ENCODE measurements at places on chromosomes 7 and 10.

- no peaks in the 10 kb centered on the region for H3K27me3 ChIP-seq
- no peak overlapping the region for H3K4me3 ChIP-seq
- DNase-seq: no peak
Observed at GRCh38 chr10:69588358-69588757, 15.1 kb upstream of the NEUROG3 start.

DNA sequence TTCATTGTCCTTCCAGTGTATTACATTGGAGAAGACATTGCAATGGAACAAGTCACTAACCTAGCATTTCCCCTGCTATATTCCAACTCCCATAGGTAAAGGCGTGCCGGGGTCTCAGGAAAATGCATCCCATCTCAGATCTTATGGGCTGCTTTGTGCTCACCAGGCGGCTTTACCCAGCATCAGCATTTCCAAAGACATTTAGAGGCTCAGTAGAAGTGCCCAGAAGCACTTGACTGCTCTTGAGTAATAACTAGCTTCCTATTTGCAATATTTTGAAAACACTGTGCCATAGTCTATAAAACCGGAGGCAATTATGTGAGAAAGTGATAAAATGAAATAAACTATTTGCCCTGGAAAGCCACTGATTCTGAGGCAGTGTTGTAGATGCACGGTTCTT lies 415.0 kb upstream of the NPVF start:
- no peaks in the 10 kb centered on the region for H3K4me1 ChIP-seq
- H3K27ac ChIP-seq: no peak overlapping the region
- no peak overlapping the region for H3K4me3 ChIP-seq
- no peak for DNase-seq
- H3K27me3 ChIP-seq: no peaks in the 10 kb centered on the region

DNA sequence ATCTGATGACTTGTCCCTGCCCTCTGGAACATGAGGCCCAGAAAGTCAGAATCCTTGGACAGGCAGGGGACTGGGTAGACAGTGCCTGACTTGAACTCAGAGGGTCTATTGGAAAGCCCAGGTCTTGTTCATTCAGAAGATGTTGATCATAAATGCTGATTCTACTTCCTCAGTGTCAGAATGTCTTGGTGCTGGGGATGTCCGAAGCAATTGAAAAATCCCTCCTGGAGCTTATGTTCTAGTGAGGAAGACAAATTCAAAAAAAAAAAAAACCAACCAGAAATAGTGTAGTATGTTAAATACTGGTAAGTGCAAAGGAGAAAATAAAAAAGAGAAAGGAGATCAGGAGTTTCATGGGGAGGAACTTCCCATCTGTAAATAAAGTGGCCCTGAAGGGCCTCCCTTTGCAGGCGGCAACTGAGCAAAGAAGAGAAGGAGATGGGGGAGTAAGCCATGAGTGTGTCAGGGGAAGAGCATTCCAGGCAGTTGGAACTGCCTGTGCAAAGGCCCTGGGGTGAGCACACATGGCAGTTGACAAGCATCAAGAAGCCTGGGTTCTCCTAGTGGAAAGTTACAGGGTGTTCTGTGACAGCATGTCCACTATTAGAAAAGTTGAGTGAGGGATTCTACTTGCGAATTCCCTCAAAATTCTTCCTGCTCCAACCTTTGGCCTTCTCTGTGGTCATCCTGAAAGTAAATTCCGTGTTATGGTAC lies 30.7 kb downstream of the TSPAN15 start:
- H3K4me1 ChIP-seq: peaks cover 41% of the 10 kb centered on the region
- DNase-seq: no peak
- no peaks in the 10 kb centered on the region for H3K27me3 ChIP-seq
- peak overlapping the region; percentile 55 for H3K27ac ChIP-seq
- no peaks in the 10 kb centered on the region for H3K36me3 ChIP-seq

GRCh38 chr10:133405844-133406527 lies 12.0 kb downstream of the MTG1 start:
- H3K36me3 ChIP-seq: peaks cover 77% of the 10 kb centered on the region
- H3K4me3 ChIP-seq: no peak overlapping the region
- H3K4me1 ChIP-seq: no peaks in the 10 kb centered on the region
- no peak overlapping the region for H3K27ac ChIP-seq

GRCh38 chr7:17848516-17848915 lies 91.8 kb downstream of the SNX13 start:
- H3K4me1 ChIP-seq: no peaks in the 10 kb centered on the region
- H3K27me3 ChIP-seq: no peaks in the 10 kb centered on the region

Data from upper lobe of right lung (tissue), 1 donor.